Inflammatory macrophage (primary cell): ENCODE measurements at places on chromosomes 4 and X.

DNA sequence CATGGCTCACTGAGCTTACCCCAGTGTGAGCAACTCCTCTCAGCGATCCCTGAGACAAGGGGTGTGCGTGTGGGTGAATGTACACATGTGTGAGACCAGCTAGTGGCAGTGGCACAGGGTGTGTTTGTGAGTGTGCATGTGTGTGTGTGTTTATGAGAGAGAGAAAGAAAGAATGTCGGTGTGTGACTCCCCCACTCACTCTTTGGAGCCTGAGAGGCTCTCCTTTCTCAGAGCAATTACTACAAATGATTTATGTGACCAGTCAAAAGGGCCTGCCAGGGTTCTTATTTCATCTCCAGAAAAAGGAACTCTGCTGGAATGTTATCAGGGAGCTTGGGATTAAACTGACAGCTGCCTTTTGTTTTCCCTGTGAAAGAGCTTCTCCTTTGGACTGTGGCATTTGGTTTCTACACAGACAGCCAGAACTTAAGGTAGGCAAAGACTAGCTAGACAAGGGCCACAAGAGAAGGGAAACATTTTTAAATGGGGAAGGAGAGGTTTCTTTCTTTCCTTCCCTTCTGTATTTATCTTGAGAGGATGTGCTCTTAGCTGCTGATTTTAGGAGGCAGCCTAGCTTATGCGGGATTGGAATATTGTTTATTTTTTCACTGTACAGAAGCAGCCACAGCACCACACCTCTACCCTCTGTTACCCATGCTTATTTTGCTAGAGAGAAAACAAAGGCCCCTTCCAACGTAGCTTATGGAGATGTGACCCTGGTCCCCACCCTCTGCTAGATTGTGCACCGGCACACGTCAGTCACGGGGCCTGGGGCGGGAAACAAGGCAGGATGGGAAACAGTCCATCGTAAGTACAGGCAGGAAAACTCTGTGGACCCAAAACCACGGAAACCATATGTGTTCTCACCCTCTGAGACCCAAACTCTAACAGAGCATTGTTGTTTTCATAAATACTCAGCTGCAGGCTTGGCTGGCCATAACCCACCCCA lies 143.5 kb downstream of the MGST2 start:
- DNase-seq: no peak

DNA sequence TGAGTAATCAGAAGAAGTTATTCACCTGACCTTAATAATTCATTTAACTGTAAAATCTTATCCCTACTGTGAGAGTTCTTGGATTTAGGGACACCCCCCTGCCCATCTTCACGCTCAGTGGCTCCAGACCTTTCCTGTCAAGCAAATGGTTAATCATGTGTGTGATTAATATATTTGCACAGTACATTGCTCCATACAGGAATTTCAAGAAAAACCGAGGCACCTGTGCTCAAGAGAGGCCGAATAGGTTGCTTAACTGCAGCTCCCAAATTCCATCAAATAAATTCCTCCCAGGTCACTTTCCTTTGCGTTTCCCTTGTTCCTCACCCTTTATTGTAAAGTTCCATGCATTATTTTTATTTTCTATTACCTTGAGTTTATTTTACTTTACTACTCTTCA lies 119.5 kb downstream of the STOX2 start:
- DNase-seq: no peak

GRCh38 chr4:141180991-141181761 lies 39.5 kb upstream of the ZNF330 start:
- DNase-seq: no peak

- DNase-seq: no peak
Observed at GRCh38 chr4:53781629-53782457, 190.6 kb upstream of the LNX1 start.

- DNase-seq: no peak
Observed at GRCh38 chr4:1596393-1596792, 87.7 kb downstream of the FAM53A start.

DNA sequence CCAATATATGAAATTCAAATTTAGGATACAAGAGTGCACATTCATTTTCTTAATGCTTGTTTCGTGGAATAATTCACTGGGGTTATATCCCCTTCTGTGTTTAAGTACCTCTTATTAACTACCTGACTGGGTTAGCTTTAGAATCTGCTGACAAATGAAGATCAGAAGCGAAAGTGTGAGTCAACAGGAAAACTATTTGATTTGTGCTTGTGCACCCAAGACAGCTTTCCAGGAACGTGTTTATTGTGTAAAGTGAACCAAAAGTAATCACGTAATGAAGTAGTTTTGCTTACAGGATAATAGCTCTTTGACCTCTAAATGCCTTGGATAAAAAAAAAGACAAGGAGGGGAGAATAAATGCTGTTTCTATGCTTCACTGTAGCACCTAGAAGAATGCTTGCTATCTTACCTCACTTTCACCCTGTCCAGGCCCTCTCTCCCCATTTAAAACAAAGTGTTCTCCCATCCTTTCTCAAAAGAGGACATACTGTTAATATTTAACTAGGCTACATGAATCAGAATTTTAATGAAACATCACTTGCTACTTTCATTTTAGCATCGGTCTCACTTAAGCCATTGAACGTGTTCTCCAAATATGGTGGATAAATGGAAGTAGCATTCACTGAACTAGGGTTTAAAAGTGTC lies 141.9 kb downstream of the THOC2 start:
- no peak for DNase-seq

DNA sequence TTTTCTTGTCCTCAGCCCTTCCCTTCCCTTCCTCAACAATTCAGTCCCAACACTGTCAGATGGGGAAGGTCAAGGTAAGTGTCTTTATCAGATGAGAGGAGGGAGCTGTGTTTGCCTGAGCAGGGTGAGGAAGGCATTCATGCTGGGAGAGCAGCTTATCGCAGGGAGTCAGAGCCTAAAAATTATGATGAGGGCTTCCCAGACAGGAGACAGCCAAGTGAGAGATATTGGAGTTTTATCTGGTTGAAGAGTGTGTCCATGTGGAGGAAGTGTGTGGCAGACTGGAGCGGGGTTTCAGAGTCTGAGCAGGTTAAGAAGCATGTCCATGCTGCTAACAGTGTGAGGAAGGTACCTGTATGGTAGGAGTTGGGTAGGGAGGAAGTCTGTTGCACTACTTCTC lies 18.4 kb downstream of the BEX4 start:
- no peak for DNase-seq

DNA sequence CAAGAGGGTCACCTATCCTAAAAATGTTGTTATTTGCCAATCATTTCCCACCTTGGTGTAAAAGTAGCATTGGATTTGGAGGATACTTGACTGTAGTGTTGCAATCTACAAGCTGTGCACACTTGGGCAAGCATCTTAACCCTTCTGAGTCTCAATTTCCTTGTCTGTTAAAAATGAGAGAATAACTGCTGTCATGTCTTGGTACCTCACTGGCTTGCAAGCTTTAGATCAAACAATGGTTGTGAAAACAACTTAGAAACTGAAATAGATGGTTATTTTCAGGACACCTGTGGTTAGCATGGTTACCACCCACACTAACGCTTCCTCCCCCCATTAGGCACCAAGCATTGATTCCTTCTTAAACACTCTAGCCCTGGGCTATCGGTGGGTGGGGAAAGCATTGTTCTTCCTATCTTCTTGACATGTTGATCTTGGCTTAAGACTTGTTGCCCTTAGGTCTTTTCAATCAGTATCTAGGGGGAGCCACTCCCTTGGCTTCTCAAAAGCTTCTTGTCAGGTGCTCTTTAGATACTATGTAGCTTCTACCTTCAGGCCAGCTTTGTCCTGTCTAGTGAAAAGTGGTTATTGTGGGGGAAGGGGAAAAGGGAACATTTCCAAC lies 10.6 kb upstream of the AMOT start:
- DNase-seq: no peak

DNA sequence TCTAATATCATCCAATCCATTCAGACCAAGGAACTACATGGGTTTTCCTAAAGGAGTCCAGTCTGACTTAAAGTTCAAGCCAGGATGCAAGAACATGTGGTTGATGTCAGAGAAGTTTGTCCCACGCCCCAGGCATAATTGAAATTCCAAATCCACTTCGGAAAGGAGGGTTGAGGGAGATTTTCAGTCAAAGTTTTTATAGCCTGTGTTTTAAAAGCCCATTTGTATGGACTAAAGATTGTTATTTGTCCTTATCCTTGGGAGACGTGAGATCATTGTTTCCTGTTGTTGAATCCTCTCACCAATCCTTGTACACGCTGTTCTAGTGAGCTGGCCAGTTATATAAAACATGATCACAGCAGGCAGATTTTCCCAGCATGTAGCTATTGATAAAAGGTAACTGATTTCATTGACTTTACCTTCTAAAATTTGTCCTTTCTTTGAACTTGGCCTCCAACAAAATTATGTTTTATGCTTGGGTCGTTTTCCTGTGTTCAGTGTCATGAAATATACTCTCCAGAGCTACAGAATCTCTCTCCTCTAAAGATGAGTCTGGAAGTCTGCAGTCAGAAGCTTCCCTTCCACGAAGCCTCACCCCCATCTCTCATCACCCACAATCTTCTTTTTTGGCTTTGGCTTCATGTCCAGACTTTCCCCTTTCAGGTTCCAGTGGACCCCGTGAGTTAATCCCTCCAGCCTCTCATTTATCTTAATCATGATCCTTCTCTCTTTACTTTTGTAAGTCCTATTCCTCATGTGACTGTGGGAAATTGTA lies 92.9 kb downstream of the ATP10D start:
- DNase-seq: no peak

GRCh38 chr4:105878668-105879067 lies 16.6 kb upstream of the NPNT start:
- DNase-seq: no peak

- DNase-seq: peak; percentile 16
Observed at GRCh38 chrX:16138108-16138427, 14.7 kb downstream of the GRPR start.

- DNase-seq: no peak
Observed at GRCh38 chrX:45601052-45601451, 400.4 kb upstream of the DIPK2B start.

DNA sequence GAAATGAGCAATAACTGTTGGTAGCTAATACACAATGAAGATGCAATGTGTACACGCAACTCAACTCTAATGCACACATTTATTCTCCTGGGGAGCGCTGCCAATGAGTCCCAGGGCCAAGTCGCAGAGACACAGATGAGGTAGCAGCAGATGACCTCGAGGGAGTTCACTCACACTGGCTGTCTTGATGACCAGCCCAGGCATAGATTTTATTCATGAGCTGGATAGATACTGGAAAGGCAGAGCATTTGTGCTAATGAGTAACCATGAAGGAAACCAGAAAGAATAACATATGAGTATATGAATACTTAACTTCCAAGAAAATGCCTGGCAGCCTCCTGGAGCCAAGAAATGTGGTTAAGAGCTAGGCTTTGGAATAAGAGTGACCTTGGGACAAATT lies 42.3 kb downstream of the RASL11B start:
- DNase-seq: no peak

DNA sequence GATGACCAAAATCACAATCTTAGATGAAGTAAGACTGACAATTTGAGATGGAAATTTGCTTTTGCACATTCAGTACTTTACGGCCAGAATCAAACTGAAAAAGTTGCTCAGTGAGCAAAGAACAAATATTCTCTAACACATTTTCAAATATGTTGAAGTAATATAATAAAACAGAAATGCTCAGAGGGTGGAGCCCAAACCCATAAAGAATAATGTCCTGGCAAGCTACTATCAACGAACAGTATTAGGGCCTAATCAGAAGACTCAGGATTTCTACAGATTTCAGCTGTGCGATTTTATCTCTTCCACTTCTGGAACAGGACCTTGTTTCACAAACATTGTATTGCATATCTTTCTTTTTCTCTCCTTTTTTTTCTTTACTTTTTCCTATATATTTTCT lies 505.0 kb downstream of the TECRL start:
- no peak for DNase-seq

DNA sequence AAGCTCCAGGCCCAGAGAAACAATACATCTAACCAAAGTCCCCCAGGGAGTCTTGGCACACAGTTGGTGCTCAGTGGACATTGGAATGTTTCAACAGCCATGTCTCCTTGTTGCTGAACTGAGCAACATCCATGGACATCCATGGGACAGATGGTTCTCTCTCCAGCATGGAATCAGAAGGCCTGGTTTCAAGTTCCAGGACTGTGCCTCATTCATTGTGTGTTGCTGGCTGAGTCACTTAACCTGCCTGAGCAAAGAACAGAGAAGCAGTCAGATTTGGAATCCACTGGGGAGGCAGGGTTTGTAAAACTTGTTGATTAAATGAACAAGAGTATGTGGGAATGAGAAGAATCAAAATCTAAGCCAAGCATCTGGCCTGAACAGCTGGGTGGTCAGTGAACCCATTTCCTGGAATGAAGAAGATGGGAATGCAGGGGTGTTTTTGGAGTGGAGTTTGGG lies 147.9 kb downstream of the CHIC2 start:
- DNase-seq: no peak

DNA sequence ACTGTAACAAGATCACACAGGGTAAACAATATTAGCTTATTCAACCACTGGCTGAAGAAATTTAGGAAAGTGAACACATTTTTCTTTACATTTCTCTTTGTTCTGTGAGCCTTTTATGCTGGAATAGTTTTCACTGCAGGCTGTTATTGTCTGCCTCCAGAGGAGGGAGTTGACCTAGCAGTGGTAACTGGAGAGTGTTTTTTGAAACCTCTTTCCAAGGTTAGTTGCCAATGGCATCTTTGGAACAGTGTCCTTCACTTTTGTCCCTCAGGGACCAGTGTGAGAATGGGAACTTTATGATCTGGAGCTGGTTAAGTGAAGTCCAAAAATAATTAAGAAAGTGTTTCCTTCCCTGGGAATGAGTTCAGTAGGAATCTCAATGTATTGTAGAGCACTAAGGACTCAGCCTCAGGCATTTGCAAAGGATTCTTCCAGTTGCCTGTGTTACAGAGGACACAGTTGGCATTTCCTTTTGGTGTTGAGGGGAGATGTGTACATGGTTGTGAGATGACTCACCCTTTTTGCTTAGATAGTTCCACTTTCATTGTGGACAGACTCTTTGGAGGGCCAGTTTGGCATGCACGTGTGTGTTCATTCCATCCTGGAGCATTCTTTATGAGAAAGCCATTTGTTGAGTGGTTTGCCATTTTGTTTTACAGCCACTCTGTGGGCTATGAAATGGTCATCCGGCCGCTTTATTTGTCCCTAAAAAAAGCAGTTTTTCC lies 61.3 kb downstream of the AR start:
- DNase-seq: no peak

DNA sequence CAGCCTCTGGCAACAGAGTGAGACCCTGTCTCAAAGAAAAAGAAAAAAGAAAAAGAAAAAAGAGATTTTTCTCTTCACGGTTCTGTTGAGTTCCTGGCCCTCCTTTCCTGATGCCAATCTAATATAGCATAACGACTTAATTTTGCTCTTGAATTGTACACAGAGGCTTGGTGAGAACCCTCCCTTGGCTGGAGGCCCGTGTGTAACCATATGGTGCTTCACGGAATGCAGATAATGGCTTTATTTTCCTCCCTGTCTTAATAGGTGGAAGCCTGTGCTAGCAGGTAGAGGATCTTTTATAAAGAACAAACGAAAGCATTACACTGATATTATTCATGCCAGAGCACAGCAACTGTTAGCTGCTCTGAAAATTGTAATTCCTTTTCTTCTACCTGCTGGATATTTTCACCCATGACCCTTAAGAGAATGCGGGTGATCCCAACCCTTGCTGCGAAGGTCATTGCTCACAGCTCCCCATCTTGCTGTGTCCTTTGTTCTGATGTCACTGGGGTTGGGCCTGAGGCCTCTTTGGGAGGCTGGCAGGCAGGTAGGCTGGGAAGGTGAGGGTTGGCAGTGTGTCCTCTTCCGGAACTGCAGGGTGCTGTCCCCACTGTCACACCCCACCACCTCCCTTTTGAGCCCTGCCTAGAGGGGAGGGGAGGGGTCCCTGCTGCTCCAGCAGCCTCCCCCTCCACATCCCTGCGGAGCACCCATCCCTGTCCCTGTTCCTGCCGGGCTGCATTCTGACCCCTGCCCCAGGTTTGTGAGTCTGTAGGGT lies 83.8 kb upstream of the STOX2 start:
- no peak for DNase-seq
